ENCODE measurements at places on chromosomes 5 and 9.

- DNase-seq = no peak
These were observed 692.4 kb upstream of the CDH6 start for GRCh38 chr5:30501065-30501464.

DNA sequence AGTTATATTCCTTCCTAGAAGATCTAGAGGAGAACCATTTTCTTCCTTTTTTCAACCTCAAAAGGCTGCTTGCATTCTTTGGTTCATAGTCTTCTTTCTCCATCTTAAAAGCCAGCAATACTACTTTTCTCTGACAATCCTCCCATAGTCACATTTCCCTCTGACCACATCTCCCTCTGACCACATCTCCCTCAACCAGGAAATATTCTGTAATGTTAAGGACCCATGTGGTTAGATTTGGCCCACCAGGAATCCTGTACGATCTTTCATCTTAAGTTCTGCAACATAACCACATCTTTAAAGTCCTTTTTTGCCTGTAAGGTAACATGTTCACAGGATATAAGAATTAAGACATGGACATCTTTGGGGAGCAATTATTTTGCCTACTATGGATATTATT is 179.4 kb upstream of the SPEF2 start:
- no peak for DNase-seq

- no peak for DNase-seq
These were observed 259.6 kb upstream of the NR4A3 start for GRCh38 chr9:99561961-99562565.

GRCh38 chr5:175353926-175354325 is 90.1 kb downstream of the DRD1 start:
- DNase-seq = no peak

- no peak for DNase-seq
These were observed 4.5 kb upstream of the CDK7 start for GRCh38 chr5:69230181-69230580.

DNA sequence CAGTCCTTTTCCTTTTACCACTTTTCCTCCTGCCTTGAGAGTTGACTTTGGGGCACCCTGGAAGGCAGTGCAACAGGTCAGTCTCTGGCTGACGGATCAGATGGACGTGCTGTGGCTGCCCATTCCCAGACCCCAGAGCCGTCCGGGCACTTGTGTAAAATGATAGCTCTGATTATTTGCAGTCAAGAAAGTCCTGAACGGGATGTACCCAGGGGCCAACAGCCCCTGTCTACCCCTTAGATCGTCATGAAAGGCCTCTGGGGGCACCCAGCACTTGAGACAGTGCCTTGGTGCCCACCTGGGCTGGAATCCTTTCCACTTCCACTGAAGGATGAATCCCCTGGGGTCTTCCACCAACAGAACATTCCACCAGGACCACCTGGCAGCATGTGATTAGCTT is 17.7 kb upstream of the ANGPTL2 start:
- no peak for DNase-seq

DNA sequence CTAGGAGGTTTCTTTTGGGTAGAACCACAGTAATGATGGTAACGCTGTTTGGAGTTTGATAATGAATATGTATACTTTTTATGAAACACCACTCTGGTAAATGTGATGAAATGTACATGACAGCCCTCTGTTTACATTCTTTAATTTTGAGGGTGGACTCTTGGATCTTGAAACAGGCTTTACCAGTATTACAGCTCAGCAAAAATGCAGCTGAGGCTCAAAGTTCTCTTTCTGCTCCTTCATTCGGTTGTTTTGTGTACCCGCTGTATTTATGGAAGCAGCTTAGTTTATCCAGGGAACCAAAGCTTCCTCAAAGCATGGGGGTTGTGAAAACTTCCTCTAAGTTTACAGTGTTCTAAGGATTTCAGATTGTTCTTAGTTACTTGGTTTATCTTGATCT is 11.1 kb downstream of the GAPVD1 start:
- no peak for DNase-seq

- DNase-seq = no peak
These were observed 152.1 kb downstream of the FSTL4 start for GRCh38 chr5:133460172-133460758.

- DNase-seq = no peak
These were observed 295.7 kb downstream of the ARHGEF28 start for GRCh38 chr5:73921741-73922140.

GRCh38 chr5:178486239-178486641 is 104.0 kb downstream of the COL23A1 start:
- DNase-seq = no peak

GRCh38 chr9:28007097-28007817 is 434.0 kb upstream of the C9orf72 start:
- no peak for DNase-seq

GRCh38 chr5:40401284-40402006 is 278.3 kb upstream of the PTGER4 start:
- DNase-seq = no peak

GRCh38 chr5:8727396-8727795 is 818.5 kb downstream of the SEMA5A start:
- no peak for DNase-seq

DNA sequence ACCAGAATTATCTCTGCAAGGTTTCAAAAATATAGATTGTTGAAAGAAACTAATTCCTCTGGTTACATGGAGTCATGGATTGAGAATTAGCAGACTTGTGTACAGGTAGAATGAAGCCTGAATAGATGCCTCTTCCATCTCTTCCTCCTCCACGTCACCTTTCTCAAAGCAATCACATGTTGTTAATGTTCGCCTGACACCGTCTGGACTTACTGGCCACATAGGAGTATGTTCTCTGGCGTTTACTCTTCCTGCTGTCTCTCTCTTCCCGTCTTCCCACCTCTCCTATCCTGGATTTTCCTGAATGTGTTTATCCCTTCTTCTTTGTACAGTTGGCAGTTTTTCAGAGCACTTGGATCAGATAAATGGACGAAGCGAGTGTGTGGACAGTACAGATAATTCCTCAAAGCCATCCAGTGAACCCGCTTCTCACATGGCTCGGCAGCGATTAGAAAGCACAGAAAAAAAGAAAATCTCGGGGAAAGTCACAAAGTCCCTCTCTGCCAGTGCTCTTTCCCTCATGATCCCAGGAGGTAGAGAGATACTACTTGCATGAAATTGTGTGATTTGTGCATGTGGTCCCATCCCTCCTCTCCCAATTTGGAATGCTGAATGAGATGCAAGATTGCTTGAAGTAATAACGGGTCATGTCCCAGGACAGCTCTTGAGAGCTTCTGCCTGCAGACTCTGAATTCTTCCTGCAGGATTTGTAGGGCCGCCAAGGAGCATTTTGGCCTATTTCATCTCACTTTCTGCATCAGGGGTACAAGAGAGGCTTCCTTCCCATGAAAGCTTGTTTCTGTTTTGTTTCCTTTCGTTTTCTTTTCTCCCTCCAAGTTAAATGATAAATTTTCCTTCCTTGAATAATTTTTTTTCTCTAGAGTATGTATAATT is 47.3 kb downstream of the CD180 start:
- DNase-seq = no peak

DNA sequence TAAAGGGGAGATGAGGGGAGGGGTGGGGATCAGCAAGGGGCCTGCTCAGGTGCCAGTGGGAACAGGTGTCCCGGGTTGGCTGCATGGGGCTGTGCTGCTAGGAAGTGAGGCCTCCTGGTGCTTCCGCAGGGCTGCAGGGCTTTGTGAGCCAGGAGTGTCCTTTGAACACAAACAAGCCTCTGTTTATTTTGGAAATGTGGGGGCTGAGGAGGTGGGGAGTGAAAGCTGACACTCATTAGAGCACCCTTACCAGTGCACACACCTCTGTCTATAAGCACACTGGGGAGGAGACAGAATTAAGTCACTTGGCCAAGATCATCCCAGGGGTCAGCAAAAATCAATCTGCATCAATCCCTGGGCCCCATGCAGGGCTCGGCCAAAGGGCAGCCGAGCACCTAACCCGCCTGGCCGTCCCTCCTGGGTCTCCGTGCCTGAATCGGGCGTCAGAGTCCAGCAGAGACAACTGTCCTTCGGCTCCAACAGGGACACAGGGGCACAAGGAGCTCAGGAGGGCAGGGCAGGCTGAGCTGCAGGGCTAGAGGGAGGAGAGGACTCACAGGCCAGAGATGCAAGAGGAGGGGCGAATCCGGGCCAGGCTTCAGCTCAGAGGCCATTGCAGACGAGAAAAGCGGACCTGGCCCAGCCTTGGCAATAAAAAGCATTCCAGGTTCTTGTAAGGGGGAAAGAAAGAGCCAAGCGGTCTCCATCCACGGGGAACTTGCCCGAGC is 99.8 kb downstream of the VAV2 start:
- DNase-seq = peak; percentile 67
